ENCODE measurements at places on chromosomes 1 and 21.
A peak's percentile ranks its signal among the peaks of the same experiment; 100 is the strongest.

GRCh38 chr1:150149271-150150132 is at the start of gene PLEKHO1:
Gene PLEKHO1 (plus strand): TSS chr1:150149916. CDS start chr1:150150258, 342 bp downstream.
- DNase-seq: peak; percentile 94

- DNase-seq: no peak
Observed at GRCh38 chr1:101757985-101758384, 238.7 kb downstream of the OLFM3 start.

DNA sequence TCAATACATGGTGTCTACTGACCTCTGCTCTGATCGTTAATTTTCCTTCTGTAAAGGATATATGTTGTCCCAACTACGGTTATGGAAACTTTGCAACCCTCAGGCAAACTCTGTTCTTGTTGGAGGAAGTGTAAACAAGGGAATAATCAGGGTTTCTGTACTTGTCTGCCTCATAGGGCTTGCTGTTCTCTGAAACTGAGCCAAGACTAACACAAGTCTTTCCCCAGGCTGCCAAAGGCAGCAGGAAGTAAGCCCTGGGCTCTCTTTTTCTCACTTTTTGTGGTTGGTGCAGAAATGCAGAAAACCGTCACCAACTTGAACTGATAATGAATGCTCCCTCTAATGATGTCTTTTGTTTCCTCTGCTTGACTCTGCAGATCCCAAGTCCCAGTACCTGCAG is 7.6 kb downstream of the CYP4X1 start:
- peak; percentile 76 for DNase-seq

GRCh38 chr1:60904099-60904851 is 178.1 kb upstream of the NFIA start:
- DNase-seq: peak; percentile 90

DNA sequence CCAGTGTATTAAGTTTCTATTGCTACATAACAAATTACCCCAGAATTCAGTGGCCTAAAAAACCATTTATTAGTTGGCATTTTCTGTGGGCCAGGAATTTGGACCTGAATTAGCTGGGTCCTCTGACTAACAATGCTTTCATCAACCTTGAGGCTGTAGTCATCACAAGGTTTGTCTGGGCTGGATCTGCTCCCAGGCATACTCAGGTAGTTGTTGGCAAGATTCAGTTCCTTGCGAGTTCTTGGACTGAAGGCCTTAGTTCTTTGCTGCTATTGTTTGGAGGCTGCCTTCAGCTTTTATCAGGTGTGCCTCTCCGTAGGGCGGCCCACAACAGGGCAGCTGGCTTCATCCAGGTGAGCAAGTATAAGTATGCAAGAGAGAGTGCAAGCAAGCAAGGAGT is 31.4 kb upstream of the DEPDC1 start:
- DNase-seq: peak; percentile 9

- DNase-seq: peak; percentile 25
Observed at GRCh38 chr1:246176126-246177024, 330.7 kb downstream of the SMYD3 start.

DNA sequence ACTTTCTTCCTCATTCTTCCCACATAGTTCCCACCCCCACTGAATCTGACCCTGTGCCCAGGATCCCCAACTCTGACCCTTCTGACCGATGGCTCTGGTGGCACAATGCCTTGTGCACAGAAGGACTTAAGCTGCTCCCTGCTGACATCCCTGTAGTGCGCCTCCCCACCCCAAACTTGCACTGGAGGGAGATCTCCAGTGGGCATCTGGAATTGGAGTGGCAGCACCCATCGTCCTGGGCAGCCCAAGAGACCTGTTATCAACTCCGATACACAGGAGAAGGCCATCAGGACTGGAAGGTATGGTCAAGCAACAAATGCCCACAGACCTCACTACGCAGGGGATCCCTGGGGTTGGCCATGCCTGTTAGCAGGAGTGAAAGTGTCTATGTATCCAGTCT is 9.0 kb downstream of the MPL start:
- DNase-seq: no peak

DNA sequence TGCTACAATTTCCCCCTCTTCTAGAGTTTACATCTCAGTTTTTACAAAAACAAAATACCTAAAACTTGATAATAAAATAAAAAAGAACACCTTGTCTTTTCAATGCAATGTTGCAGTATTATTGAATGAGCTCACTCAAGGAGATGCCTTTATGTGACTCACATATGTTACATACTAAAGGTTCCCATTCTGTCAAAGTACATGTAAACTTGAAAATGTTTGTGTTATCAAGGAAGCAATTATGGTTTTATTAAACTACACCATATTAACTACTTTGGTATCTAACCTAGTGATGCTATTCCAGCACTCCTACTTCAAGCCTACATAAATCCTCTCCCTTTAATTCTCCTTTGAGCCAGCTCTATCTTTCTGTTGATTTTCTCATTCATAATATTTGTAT is 658.3 kb downstream of the PTPRC start:
- no peak for DNase-seq
